ENCODE measurements at places on chromosomes 5 and 9.

- DNase-seq = no peak
These were observed 901.3 kb upstream of the SEMA6A start for GRCh38 chr5:117475919-117476318.

GRCh38 chr5:79505138-79505537 lies 8.8 kb downstream of the HOMER1 start:
- DNase-seq = no peak

GRCh38 chr5:168944004-168944403 lies 356.9 kb downstream of the SLIT3 start:
- no peak for DNase-seq

GRCh38 chr5:173627860-173628392 lies 11.5 kb upstream of the BOD1 start:
- DNase-seq = no peak

- DNase-seq = no peak
These were observed 13.8 kb downstream of the UGCG start for GRCh38 chr9:111910428-111910827.

DNA sequence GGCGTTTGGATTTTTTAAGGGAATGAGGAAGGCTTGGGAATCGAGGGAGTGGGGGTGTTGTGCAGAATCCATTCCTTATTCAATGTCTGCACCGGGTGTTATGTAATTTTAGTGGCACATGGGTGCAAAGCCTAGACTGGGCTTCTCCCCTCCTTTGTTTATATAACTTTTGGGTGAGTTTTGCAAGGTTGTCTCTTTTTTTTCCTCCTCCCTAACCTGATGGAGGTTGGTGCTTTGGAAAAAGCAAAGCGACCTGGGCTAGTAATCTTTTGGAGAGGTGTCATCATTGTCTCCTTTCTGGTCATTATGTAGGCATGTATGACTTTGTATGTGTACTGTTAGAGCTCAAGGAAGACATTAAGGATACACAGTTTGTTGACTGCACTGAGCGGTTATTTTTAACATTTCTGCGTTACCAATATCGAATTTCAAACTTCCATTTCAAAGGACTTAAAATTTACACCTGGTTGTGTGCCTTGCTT lies 3.1 kb downstream of the SMARCA2 start:
- DNase-seq = no peak

GRCh38 chr9:37953775-37954437 lies 50.0 kb upstream of the SLC25A51 start:
- DNase-seq = no peak

- no peak for DNase-seq
These were observed 586.6 kb downstream of the DNAH5 start for GRCh38 chr5:13357929-13358328.

Data from tibial artery (tissue), 4 donors.